ENCODE measurements at places on chromosomes 2 and 18.

DNA sequence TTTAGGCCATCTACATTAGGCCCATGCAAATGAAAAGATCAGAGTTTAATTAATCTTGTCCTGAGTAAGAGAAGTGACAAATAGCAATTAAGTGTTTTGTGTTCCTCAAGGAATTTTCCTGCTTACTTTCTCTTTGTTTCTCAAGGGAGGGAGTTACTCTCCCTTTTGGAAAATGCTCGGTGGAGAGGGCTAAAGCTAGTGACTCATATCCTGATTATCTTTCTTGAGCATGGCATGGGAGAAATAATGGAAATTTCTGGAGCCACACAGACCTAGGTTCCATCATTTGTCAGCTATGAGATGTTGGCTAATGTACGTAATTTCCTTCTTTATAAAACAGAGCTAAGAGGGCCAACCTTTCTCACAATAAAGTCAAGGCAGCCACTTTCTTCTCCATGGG is 177.1 kb downstream of the ETAA1 start:
- no peak for DNase-seq

DNA sequence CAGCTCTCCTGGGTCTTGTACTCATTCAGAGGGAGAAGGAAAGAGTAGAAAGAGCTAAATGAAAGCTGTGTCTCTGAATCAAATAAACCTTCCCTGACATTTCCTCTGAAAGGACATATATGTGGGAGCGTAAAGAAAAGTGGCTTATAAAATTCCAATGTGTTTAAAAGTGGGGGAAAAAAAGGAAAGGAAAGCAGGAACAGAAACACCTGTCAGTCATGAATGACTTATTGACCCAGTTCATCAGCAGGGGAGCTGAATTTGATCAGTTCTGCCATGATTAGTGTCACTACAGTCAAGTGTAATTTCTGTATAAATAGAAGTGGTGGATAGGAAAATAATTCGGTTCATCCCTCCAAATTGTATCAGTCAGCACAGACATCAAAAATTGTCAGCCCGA is 382.5 kb downstream of the ERBB4 start:
- no peak for DNase-seq

DNA sequence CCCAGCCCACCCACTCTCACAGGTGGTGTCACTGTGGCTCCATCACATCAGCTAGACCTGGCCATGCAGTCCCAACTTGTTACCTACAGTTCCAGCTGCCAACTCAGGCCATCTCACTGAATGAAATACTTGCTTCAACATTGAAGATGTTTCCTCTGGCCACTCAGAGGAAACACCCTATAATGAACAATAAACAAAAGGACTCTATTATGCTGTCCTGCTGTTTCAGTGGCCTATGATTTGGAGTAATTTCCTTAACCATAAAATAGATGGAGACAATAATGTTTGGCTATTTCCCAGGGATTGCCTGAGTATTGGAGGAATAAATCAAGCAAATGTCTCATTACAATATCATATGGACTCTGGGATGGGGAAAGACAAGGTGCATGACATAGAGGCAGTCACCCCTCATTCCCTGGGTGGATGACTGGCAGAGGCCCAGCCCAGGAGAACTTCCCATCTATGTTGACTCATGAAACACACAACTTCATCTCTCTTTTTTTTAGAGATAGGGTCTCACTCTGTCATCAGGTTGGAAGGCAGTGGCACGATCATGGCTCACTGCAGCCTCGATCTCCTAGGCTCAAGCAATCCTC is 134.4 kb downstream of the TGIF1 start:
- no peak for DNase-seq

- DNase-seq = no peak
Measured at GRCh38 chr2:239946864-239947728, 78.0 kb downstream of the NDUFA10 start.

DNA sequence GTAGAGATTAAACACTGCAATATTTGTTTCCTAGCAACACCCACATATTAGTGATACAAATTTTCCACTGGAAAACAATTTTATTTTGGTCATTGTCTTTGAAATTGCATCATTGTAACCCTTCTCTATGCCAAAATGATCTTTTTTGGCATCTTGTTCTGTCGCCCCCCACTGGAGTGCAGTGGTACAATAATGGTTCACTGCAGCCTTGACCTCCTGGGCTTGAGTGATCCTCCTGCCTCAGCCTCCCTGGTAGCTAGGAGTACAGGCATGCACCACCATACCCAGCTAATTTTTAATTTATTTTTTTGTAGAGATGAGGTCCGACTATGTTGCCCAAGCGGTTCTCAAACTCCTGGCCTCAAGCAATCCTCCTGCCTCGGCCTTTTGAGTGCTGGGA is 117.4 kb downstream of the PIK3C3 start:
- no peak for DNase-seq

GRCh38 chr2:64327510-64328414 is 126.2 kb upstream of the LGALSL start:
- DNase-seq = peak; percentile 14

GRCh38 chr2:4357121-4357520 is 653.7 kb downstream of the DCDC2C start:
- no peak for DNase-seq

DNA sequence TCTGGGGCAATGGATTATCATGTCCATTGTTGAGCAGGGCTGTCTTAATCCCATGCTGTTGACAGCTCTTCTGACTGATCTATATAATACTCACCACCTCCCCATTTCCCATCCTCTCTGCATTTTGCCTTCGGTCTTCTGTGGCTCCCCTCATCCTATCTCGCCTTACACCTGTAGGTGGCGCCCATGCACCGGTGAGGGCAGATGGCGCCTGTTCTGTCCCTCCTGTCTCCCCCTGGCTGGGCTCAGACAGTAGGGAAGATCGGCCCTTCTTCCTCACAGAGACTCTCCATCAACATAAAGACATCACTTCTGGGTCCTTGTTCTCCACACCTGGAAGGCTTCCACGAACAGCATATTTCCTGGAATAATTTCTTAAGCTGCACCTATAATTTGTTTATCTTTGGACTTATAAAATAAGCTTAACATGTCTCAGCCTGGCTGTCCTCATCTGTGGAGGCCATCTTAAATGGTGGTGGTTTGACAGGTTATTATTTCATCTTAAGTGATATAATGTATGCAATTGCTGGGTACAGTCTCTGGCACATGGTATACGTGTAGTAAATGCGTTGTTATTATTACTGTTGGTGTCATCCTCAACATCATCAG is 10.9 kb upstream of the CDH20 start:
- no peak for DNase-seq

GRCh38 chr2:134738141-134738870 is 19.5 kb upstream of the TMEM163 start:
- no peak for DNase-seq

DNA sequence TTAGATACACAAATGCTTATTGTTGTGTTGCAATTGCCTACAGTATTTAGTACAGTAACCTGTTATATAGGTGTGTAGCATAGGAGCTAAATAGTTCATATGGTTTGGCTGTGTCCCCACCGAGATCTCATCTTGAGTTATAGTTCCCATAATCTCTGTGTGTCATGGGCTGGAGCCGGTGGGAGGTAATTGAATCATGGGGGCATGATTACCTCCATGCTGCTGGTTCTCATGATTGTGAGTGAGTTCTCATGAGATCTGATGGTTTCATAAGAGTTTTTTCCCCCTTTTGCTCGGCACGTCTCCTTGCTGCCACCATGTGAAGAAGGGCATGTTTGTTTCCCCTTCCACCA is 190.5 kb upstream of the SESTD1 start:
- DNase-seq = no peak

DNA sequence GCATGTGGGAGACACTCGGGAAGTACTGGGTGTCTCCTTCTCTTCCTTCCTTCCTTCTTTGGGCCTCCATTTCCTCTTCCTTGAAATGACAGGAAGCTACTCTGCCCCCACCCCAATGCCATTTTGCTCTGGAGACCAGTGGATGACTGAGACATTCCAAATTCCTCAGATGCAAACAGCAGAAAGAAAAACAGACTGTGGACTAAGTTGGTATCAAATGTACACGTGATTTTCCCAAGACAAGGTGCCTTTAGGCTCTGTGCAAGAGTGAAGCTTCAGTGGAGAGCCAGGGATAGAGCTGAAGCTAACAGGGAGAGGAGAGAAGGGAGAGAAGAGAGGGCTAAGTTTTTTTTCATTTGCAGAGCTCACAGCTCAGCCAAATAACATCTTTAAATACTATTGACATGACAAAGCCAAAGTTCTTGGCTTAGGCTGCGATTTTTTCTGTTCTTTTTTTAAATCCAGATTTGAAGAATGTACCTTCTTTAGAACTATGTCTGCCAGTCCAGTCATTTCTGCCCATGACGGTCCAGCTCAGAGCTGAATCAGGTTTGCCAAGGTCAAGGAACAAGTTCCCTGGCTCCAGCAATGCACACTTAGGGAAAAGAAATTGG is 84.5 kb upstream of the LCLAT1 start:
- no peak for DNase-seq

DNA sequence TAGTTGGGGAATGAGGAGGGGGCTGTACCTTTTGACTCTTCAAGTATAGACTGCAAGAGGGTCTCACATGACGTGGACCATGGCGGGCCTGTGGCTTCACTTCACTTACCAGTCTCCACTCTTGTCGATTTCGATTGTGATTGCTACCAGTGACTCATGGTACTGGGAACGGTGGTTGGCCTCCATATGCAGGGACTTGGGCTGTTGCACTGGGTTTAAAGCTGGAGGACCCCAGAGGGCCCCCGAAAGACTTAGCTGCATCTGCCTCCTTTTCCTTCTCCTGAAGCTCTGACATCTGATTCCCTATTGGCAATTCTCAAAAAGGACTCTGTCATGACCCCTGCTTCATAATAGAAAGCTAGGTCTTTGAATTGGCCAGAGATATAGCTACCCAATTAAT is 43.4 kb downstream of the HK2 start:
- DNase-seq = no peak
